ENCODE measurements at places on chromosomes 7 and 10. TPM values are rescaled to one million over a fixed set of nuclear protein-coding genes. Genes with fewer than 3 reads are reported as not detected.
A peak's percentile ranks its signal among the peaks of the same experiment; 100 is the strongest.

The ATOH7 gene
- total RNA-seq: not detected

The TLX1 gene
- total RNA-seq: not detected

The FAM180A gene
- total RNA-seq: 2.1 TPM

- peak; percentile 29 for DNase-seq
Observed at GRCh38 chr10:34526758-34527730, 288.1 kb downstream of the PARD3 start.

The PLEKHS1 gene
- total RNA-seq: 21.9 TPM

The POMZP3 gene
- 25.8 TPM for total RNA-seq

DNA sequence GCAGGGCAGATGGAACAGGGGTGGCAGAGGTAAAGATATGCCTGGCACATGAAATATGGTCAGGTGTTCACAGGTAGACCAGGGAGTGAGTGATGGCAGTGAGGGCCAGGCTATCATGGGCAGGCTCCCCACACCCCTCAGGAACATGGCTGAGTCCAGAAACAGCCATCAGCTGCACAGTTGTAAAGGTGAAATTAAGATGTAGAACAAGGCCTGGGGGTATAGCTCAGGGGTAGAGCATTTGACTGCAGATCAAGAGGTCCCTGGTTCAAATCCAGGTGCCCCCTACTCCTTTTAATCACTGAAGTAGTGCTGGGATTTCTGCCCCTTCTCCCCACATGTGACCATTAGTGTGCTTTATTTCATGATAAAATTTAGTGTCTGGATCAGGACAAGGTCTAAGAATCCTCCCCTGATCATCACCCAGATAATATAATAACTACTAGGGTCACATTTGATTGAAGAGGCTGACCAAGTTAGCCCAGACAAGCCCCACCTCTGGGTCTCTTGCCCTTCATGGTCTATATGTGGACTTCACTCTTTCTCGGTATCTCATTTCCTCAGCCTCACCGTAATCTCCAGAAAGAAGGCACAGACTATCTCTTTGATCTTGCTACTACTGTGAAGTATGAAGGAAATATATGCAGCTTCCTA is 69.0 kb downstream of the ZNF783 start:
- no peak for DNase-seq

DNA sequence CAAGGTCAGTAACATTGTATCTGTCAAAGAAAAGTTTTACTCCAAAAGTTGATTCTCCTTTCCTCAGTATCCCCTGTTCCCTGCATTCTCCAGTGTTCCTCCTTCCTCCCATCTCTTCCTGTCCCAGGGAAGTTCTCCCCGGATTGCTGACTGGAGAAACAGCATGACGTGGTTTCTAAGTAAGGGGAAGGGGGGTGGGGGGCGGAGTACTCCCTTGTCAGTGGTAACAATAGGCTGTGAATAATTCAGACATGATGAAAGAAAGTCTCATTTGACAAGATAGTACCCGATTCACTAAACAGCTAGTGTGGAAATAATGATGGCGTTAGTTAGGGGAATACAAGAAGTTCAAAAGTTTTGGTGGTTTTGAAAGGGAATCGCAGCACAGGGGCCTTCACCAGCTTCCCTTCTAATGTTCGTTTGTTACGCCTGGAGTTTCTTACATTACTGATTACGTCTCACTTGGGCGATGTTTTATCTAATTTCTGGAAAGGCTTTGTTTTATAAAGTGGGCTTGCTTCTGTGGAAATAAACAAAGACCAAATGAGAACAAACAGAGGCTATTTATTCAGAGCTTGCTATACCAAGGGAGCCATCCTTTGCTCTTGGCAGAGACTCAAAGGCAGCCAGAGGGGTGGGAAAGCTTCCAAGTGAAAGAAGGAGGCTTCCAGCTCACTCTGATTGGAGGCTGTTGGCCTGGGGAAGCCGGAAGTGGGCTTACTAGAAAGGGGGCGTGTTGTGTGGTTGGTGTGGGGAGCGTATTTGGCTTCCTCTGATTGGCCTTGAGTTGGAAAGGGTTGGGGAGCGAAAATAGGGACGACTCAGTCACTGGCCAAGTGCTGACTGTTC is 453.7 kb downstream of the SDK1 start:
- peak; percentile 95 for DNase-seq

DNA sequence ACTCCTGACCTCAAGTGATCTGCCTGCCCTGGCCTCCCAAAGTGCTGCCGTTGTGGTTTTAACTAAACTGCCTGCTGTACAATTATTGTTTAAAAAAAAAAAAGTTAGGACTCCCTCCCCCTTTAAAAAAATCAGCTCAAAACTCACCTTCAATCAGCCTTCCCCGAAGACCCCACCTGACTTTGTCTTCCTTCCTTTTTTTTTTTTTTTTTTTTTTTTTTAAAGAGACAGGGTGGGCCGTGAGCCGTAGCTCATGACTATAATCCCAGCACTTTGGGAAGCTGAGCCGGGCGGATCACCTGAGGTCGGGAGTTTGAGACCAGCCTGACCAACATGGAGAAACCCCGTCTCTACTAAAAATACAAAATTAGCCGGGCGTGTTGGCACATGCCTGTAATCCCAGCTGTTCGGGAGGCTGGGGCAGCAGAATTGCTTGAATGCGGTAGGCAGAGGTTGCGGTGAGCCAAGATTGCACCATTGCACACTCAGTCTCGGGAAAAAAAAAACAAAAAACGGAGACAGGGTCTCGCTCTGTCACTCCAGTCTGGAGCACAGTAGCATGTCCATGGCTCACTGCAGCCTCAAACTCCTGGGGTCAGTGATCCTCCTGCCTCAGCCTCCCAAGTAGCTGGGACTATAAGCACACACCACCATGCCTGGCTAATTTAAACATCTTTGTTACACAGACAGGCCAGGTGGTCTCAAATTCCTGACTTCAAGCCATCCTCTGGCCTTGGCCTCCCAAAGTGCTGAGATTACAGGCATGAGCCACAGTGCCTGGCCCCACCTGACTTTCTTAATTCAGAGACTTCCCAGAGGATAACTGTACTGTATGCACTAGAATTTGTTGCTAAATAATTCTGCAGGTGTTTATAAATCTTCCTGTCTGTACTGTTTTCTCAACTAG is 3.2 kb downstream of the FIS1 start:
- no peak for DNase-seq

DNA sequence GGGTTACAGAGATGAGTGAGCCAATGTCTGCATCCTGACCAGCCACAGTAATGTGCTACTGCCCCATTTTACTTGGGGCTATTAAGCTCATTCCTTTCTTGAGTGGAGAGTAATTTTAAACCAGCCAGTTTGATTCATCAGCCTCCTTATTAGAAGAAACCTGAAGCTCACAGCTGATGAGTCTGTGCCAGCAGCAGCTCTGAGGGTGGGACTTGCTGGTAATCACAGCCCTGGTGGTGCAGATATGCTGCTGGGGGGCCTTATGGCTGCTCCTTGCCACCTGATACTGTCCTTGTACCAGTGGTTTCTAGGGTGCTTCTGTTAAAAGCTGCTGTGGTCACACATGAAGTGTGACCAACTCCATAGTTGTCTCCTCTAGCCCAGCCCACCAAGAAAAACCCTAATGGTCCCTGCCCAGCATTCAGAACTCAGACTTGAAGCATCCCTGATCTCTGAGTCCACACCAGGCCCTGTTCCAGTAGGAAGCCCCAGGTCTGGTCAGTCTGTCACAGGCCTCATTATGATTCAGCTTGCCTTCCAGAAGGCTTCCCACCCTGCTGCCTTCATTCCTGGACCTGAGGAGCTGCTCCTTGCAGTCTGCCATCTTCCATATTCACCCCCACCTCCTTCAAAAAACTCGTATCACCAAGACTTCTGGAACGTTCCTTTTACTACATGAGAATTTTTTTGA is 28.9 kb upstream of the RBM20 start:
- DNase-seq: no peak

DNA sequence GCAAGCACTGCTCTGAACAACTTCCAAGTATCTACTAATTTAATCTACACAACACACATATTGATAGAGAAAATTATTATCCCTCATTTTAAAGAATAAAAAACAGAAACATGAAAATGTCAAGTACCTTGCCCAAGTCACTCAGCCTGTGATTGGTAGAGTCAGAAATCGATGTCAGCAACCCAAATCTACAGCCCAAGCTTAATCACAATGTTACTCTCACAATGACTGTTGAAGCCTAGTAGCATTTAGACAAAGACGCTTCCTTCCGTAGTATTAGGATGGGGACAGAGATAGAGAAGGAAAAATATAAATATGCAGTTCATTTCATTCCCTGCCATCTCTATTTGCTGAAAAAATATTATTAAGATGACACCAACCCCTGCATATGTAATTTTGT is 242.5 kb downstream of the ELMO1 start:
- no peak for DNase-seq

The MMD2 gene
- total RNA-seq: not detected

- DNase-seq: peak; percentile 55
Observed at GRCh38 chr7:70758646-70759045, 373.3 kb upstream of the GALNT17 start.

The SKAP2 gene
- 40.1 TPM for total RNA-seq

The GIMAP7 gene
- total RNA-seq: 20.6 TPM

GRCh38 chr7:83271212-83272099 is 108.8 kb upstream of the PCLO start:
- DNase-seq: no peak

DNA sequence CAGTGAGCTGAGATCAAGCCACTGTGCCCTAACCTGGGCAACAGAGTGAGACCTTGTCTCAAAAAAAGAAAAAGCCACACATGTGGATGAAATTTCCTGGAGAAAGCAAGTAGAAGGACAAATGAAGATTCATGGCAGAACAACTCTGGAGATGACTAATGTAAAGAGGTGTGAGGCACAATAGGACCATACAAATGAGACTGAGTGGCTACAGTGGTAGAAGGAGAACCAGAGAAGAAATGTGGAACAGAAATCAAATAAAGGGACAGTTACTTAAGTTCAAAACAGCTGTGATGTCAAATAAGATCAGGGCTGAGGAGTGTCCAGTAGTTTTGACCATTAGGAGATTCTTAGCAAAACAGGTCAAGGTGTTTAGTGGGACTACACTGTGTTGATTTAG is 130.9 kb upstream of the CDK6 start:
- DNase-seq: no peak

The EGFR gene
- 60.9 TPM for total RNA-seq

The HYCC1 gene
- 62.5 TPM for total RNA-seq

DNA sequence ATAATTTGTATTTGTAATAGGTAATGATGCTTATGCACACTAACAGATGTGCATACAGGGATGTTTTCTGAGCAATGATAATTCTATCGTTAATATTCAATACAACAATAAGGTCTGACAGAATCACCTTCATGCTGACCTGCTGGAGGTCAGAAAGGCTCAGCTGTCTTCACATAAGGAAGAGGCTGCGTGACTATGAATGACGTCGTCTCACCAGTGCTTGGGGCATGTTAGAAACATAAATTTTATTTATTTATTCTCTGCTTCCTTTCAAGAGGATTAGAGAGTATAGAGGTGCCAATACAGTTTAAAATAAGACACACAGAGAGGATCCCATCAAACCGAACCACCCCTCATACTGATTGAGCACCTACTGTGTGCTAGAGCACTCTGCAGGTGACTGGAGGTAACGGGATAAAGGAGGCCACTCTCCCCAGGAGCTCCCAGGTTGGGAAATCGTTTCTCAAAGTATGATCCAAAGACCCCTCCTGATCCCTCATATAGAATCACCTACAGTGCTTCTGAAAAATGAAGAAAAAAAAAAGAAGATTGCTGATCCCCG is 265.6 kb upstream of the NPVF start:
- DNase-seq: no peak

DNA sequence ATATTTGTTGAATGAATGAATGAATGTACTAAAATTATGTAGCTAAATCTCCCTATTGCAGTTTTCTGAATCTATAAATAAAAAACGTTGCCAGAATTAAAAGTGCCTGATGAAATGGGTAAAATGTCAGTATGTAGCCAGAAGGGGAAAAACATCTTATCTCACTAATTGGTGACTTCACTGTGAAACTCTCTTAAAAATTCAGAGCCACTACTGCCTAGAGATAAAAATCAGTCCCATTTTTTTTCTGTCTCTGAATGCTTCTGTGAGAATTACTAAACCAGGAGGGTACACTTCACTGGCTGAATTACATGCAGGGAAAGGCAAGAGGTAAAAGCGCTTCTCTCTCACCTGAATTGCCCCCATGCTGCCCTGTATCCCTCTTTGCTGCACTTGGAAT is 69.6 kb upstream of the HPS1 start:
- no peak for DNase-seq

DNA sequence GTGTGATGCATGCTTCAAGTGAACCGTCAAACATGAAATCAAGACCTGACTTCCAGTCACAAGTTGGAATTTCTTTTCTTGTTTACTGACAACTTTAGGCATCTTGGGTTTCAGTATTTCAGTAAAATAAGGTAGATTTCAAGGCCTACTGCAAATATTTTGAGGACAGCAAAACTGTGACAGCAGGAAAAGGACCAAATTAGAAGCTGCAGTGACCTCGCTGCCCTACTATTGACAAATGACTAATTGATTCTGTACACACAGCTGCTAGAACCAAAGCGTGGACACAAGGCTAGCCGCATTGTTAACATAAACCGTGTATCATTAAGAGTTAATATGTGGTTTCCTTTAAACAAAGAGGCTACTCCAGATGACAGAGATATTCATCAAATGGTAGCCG is 105.7 kb upstream of the SEC61G start:
- peak; percentile 34 for DNase-seq

- DNase-seq: no peak
Observed at GRCh38 chr10:14555807-14556206, 218.9 kb downstream of the FAM107B start.

The FRAT2 gene
- total RNA-seq: 22.0 TPM

- no peak for DNase-seq
Observed at GRCh38 chr7:148912758-148913541, 28.9 kb upstream of the EZH2 start.

- no peak for DNase-seq
Observed at GRCh38 chr7:732094-732541, 5.0 kb upstream of the PRKAR1B start.

The RINT1 gene
- total RNA-seq: 16.0 TPM

- DNase-seq: no peak
Observed at GRCh38 chr7:28151965-28152364, 28.6 kb downstream of the JAZF1 start.

- DNase-seq: peak; percentile 30
Observed at GRCh38 chr7:98322331-98323270, 41.1 kb downstream of the BRI3 start.

The OR6B1 gene
- total RNA-seq: not detected

DNA sequence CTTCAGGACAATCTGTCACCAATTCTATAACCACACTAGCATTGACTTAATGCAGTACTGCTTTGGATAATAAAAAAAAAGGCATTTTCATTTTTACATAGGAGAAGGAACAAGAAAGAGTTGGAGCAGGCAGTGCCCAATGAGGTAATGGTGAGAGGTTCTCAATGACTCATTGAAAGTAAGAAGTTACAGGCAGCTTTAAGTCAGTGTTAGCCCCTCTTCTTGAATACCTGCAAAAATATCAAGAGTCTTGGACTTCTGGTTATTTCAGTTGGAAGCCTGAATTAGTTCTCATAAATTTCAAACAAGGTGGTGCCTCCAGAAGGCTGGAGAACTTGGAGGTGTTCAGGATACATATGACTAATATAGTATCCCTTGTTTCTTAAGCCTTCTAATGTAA is 422.5 kb downstream of the HTR7 start:
- DNase-seq: no peak

Data from lung (tissue), 17 donors.